OCI-LY7 (cell line): ENCODE measurements at places on chromosomes 6 and 20.

DNA sequence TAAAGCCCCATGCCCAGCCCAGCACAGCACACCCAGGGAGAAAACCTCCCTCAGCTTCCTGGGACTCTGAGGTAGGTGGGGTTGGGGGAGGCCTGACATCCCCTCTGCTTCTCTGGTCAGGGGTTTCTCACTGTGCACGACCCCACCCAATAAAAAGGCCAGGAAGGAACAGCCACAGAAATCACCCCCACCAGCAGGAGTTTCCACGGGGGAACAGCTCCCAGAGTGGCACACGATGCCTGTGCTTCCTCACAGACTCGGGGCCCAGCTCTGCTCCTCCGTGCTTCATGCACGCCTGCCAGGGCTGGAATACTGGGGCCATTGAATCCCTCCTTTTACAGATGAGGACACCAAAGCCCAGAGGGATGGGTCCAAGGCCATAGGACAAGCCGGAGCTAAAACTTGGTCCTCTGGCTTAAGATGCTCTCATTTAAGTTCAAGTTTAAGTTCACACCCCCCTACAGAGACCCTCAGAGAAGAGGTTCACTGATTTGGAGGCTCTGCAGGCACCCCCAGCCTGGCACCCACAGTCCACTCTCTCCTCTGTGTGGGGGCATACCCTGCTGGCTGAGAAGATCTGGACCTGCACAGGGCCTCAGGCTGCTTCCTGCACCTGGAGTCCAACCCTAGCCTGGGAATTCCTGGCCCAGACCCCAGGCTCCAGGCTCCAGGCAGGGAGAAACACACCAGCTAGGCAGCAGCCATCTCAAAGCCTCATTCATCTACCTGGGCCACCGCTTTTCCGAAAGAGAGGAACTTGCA is 14.3 kb downstream of the ACSS1 start:
- DNase-seq, result no peak

GRCh38 chr6:112144145-112144926 is 56.9 kb downstream of the FAM229B start:
- no peak for DNase-seq

DNA sequence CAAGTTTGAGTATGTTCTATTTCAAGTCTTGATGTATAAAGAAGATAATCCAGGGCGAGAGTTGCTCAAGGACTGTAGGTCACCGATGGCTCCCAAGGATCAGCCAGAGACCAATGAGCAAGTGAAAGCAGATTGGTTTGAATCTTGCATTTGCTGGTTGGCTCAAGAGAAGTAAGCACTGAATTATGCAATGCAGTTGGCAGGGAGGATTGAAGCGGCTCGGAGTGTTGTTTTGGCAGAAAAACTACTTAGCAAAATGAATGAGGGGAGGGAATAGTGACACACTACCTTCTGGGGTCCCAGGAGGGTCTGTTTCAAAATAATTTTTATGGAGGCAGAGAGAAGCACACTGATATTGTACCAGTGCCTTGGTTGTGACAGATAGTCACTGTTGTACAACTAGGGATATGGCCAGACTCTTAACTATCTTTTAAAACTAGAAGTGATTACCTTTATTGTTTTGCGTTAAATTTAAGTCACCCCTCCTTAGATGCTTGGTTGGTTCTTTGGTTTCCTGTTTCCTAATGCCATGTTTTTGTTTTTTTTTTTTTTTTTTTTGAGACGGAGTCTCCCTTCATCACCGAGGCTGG is 15.7 kb downstream of the SASH1 start:
- no peak for DNase-seq

- peak; percentile 92 for DNase-seq
These were observed 3.9 kb upstream of the PHF20 start for GRCh38 chr20:35767683-35768481.

DNA sequence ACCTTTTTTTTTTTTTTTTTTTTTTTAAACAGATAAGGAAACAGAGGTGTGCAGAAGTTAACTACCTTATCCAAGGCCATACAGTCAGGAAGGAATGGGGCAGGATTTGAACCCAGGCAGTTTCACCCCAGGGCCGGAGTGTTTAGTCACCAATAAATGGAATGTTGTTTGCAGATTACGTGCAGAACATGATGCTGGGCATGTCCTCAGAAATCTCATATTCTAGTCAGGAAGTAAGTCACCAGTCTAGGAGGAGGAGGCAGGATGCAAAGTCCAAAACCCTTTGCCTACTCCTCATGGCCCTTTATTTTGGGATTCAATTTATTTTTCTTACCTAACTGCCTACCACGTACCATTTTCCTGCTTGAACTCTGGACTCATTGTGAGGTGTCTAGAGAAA is 57.1 kb upstream of the LRRC1 start:
- no peak for DNase-seq

- DNase-seq, result no peak
These were observed 18.0 kb upstream of the HLA-A start for GRCh38 chr6:29924287-29924686.

DNA sequence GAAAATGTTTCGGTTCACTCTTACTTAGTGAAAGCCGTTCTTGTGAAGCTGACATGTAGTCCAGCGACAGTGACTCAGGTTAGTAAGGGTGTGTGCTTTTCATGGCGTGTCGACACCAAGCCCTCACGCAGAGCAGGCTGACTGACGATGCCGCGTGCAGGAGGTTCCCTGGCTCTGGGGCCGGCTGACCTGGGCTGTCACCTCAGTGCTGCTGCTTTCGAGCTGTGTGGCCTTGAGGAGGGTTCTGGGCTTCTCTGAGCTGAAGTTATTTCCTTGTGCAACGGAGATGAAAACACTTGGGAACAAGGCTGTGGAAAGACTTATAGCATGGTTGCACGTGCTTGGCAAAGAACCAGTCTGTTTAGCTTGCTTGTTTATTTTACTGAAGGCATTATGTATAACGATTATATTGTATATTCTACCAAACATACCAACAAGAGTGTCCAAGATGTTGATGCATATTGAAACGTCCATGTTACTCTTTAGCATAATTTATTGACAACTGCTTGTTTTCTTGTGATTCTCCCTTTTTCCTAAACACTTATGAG is 59.2 kb downstream of the PHACTR3 start:
- DNase-seq, result no peak

GRCh38 chr6:116531675-116532570 is 13.6 kb downstream of the TRAPPC3L start:
- DNase-seq, result peak; percentile 69

GRCh38 chr6:138465007-138465645 is 34.2 kb downstream of the NHSL1 start:
- no peak for DNase-seq

- DNase-seq, result no peak
These were observed 6.3 kb upstream of the PPP1R16B start for GRCh38 chr20:38799203-38799602.

- DNase-seq, result peak; percentile 63
These were observed 647 bp downstream of the AK9 start for GRCh38 chr6:109690373-109690736.

DNA sequence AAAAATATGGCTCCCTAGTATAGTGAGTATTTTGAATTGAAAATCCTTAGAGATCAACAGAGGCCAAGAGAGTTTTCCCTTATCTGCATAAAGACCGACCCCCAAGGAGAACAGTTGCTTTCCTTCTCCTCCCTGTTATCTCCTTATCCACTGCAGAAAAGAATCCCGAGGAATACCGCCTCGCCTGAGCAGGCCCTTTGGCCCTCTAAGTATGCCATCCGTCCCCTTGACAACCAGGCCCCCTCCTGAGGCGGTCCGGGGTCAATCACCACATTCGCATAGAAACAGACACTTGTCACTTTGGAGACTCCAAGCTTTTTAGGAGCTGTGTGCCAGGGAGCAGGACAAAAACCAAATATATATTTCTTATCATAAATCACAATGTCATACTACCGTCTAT is 15.9 kb upstream of the GGTLC1 start:
- DNase-seq, result no peak

- no peak for DNase-seq
These were observed 1.2 kb downstream of the HLA-DQA2 start for GRCh38 chr6:32742374-32742773.

DNA sequence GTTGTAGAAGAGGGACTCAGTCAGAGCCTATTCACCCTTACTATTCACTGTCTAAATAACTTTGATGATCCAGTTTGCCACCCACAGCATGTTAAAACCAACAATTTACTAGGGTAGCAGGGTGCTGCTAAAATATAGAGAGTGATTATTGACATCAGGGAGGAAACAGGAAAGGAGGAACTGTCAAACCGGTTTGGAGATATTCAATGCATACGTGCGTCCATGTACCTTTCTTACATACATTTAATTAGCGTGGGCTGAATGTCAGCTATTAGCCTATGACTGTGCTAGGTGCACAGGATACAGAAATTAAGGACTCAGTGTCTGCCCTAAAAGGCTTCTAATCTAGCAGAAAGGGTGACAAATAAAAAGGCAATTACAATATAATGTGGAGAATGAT is 57.2 kb downstream of the IL20RA start:
- DNase-seq, result no peak

DNA sequence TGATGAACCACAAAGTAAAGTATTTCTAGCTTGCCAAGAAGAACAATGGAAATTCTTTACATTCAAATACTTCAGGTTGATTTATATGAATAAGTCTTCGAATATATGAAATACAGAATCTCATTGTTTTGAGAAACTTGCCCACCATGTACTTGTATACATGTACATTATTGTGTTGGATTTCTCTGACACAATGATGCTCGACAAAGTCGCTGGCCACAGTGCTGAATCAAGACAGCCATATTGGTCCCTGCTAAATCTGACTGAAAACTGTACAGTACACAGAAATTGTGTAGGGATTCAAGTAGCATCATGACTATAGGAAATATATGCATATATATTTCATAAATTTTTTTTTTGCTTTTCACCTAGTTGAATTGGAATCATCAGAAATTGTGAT is 13.1 kb upstream of the LIN28B start:
- no peak for DNase-seq

GRCh38 chr6:32838114-32838958 is at the start of gene TAP2:
Gene TAP2, minus strand, starts transcription at chr6:32838739. Its CDS starts 506 bp downstream, at chr6:32838233.
- DNase-seq, result peak; percentile 96

GRCh38 chr20:3406481-3407039 is 909 bp downstream of the DNAAF9 start:
- no peak for DNase-seq
